Uterus (tissue), 4 donors: ENCODE measurements at places on chromosomes 3 and 15. TPM values are rescaled to one million over a fixed set of nuclear protein-coding genes. Genes with fewer than 3 reads are reported as not detected.
A peak's percentile ranks its signal among the peaks of the same experiment; 100 is the strongest.

DNA sequence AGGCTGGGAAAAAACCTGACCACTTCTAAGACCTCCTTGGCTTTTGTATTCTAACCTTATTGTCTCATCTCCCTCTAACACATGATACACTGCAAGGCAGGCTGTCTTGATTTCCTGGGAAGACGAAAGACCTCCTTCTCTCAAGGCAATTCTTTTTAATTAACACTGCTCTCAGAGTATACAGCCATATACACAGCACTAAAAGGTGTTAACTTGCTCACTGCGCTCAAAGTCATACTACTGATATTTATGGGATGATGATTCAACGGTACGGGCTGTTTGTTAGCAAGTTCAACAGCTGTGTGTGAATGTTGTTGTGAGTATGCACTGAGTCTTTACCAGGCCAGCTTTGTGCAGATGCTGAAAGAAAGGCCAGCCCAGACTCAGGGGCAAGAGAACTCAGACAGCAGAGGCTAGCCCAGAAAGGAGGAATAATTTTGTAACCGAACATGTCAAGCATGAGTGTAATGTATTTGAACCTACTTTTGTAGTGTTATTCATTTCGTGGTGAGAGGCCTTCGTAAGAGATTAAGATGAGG lies 229.9 kb downstream of the IL5RA start:
- H3K36me3 ChIP-seq: no peaks in the 10 kb centered on the region
- no peak for DNase-seq
- no peaks in the 10 kb centered on the region for H3K27me3 ChIP-seq
- H3K4me3 ChIP-seq: no peak overlapping the region

- no peaks in the 10 kb centered on the region for H3K36me3 ChIP-seq
- H3K4me1 ChIP-seq: no peaks in the 10 kb centered on the region
- H3K4me3 ChIP-seq: no peak overlapping the region
- no peak for DNase-seq
- H3K27me3 ChIP-seq: no peaks in the 10 kb centered on the region
- H3K27ac ChIP-seq: no peak overlapping the region
Measured at GRCh38 chr3:39133093-39133490, 20.3 kb downstream of the CSRNP1 start.

- H3K4me1 ChIP-seq: no peaks in the 10 kb centered on the region
- H3K36me3 ChIP-seq: no peaks in the 10 kb centered on the region
- H3K4me3 ChIP-seq: no peak overlapping the region
- no peak overlapping the region for H3K27ac ChIP-seq
- DNase-seq: no peak
Measured at GRCh38 chr3:172023915-172024314, 15.5 kb upstream of the FNDC3B start.

- no peaks in the 10 kb centered on the region for H3K27me3 ChIP-seq
- H3K27ac ChIP-seq: no peak overlapping the region
- H3K4me1 ChIP-seq: no peaks in the 10 kb centered on the region
- H3K36me3 ChIP-seq: no peaks in the 10 kb centered on the region
- H3K4me3 ChIP-seq: no peak overlapping the region
Measured at GRCh38 chr3:139104062-139104461, 59.4 kb upstream of the PRR23C start.

DNA sequence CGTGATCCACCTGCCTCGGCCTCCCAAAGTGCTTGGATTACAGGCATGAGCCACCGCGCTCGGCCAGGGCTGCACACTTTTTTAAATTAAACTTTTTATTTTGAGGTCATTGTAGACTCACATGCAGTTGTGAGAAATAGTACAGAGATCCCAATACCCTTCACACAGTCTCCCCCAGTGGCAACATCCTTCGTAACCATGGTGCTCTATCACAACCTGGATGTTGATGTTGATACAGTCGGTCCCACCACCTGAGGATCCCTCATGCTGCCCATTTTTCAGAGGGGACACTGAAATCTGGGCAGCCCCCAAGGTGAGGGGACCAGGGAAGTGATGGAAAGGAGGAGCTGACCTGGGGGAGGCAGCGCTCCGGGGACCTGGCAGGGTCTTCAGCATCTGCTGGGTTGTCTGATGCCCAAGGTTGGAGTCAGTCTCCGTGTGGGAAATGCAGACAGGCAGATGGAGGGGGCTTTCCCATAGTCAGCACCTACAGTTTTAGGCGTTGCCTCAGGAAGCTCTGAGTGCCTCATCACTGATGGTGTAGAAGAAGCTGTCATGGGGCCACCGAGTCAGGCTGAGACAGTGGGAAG lies 17.1 kb downstream of the FAH start:
- H3K4me1 ChIP-seq: no peaks in the 10 kb centered on the region
- no peak overlapping the region for H3K4me3 ChIP-seq
- no peak overlapping the region for H3K27ac ChIP-seq
- no peaks in the 10 kb centered on the region for H3K36me3 ChIP-seq
- H3K27me3 ChIP-seq: no peaks in the 10 kb centered on the region

- no peak for DNase-seq
- no peak overlapping the region for H3K4me3 ChIP-seq
- peak overlapping the region; percentile 75 for H3K27ac ChIP-seq
- peaks cover 55% of the 10 kb centered on the region for H3K4me1 ChIP-seq
Measured at GRCh38 chr3:46934072-46934471, 42.5 kb downstream of the CCDC12 start.

CCDC191 gene
- total RNA-seq: 9.7 TPM

DUOXA2 gene
- not detected for total RNA-seq

FBXL22 gene
- 30.1 TPM for total RNA-seq
